ENCODE measurements at places on chromosomes 16 and 17. TPM values are rescaled to one million over a fixed set of nuclear protein-coding genes. Genes with fewer than 3 reads are reported as not detected.

DNA sequence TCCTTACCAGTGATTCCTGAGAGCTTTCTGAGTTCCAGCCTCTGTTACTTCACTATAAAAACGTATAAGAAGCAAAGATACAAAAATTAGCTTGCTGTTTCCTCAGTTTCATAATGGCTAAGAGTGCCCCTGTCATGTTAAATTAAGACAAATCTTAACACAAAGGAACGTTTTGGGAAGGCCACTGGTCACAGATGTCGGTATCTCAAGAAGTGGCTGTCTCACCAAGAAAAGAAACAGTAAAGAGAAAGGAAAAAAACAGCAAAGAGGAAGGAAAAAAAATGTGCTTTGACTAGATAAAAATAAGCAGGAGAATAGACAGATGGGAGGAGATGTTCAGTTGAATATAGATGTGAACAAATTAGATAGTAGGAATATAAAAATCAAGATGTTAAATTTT lies 94.8 kb upstream of the AKTIP start:
- H3K27me3 ChIP-seq, result no peaks in the 10 kb centered on the region
- H3K4me1 ChIP-seq, result peaks cover 7% of the 10 kb centered on the region
- no peak overlapping the region for H3K27ac ChIP-seq
- DNase-seq, result no peak

DNA sequence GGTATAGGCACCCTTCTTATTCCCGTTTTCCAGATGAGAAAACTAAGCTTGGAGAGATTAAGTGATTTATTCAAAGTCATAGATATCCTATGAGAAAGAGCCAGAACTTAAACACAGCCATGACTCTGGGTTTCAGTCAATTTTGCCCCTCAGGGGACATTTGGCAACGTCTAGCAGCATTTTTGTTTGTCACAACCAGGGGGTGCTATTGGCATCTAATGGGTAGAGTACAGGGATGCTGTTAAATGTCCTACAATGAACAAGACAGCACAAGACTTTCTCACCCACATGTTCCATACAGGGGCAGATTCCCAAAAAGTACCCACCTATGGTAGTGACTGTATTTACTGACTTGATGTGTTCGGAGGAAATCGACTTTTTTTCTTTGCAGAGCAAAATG lies 4.8 kb upstream of the SHISA9 start:
- H3K4me1 ChIP-seq, result no peaks in the 10 kb centered on the region
- no peak for DNase-seq
- no peaks in the 10 kb centered on the region for H3K36me3 ChIP-seq
- no peaks in the 10 kb centered on the region for H3K27me3 ChIP-seq

- no peak for DNase-seq
- no peak overlapping the region for H3K4me3 ChIP-seq
- H3K36me3 ChIP-seq, result no peaks in the 10 kb centered on the region
- no peak overlapping the region for H3K27ac ChIP-seq
- no peaks in the 10 kb centered on the region for H3K27me3 ChIP-seq
These were observed 57.2 kb upstream of the ZC3H18 start for GRCh38 chr16:88512728-88513696.

DNA sequence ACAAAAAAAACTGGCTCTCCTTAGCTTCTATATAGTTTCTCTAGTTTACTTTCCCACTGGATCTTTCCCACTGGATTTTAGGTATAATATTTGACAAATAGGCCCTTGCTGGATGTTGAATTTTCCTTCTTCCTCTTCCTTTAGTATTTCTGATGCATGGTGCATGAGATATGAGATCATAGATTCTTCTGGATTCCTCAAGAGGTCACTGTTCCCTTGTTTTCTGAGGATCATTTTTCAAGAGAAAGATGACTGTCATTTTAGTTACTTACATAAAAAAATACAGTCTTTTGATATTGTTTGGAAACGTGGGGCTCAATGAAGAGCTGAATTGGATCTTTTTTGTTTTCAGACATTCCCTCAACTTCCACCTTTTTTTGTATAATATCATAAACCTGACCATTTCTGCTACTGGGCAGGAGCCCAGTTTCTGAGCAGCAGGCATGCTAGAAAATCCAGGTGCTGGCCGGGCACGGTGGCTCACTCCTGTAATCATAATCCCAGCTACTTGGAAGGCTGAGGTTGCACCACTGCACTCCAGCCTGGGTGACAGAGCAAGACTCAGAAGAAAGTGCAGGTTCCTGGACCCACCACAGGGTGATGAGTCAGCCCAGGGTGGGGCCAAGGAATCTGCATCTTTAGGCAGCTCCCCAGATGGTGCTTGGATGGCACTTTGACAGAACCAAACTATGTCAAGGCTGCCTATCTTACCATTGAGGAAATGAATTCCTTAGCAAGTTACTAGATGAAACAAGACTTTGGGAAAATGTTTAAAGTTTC lies 70.3 kb downstream of the SDR42E1 start:
- no peak for DNase-seq
- no peak overlapping the region for H3K4me3 ChIP-seq
- no peaks in the 10 kb centered on the region for H3K4me1 ChIP-seq
- no peak overlapping the region for H3K27ac ChIP-seq
- H3K36me3 ChIP-seq, result no peaks in the 10 kb centered on the region

Gene NHLRC4
- total RNA-seq, result 1.3 TPM

Gene SAP30BP
- total RNA-seq, result 56.5 TPM

Gene HOXB4
- total RNA-seq, result 6.9 TPM

DNA sequence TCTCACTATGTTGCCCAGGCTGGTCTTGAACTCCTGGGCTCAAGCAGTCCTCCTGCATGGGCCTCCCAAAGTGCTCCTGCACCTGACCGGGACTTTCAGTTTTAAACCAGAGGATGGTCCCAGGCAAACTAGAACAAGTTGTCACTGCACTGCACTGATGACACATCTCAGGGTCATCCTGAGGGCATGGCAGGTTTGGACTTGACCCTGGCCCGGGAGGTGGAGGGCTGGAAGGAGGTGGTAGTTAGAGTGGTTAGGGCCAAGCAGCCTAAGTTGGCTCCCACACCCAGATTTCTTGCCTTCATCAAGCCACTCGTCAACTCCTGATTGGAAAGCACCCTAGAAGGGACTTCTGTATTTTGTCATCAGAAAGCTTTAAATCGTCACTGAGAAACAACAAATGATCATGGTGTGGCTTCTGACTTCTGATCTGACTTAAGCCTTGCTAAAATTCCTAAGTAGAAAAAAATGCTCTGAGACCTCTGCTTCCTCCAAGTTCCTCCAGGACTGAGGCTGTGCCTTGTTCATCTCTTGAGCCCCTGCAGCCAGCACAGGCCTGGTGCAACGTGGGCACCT lies 43.5 kb downstream of the EMP2 start:
- H3K36me3 ChIP-seq, result no peaks in the 10 kb centered on the region
- no peak overlapping the region for H3K27ac ChIP-seq
- no peak for DNase-seq
- H3K4me1 ChIP-seq, result no peaks in the 10 kb centered on the region

Gene ZFP1
- total RNA-seq, result 15.4 TPM

DNA sequence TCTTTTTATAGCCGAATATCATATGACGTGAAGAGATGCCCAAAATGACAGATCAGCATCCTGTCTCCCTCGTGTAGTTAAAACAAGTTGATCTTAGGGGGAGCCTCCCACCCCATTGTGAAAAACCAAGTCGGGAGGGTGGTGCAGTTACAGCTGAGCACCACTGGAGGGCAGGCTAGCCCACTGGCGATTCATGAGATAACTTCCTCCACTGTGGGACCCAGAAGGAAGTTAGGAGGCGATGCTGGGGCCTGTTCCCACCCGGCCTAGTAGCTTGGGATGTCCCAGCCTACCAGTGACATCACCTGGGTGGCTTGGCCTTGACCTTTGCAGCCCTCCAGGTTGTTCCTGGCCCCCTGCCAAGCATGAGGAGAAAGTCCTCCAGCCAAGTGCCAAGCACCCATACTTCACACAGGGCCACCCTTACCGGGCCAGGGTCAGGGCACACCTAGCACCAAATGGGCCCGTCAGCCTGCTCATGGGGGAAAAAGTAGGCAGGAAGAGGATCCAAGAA lies 8.1 kb upstream of the CPNE2 start:
- H3K4me1 ChIP-seq, result no peaks in the 10 kb centered on the region
- H3K36me3 ChIP-seq, result no peaks in the 10 kb centered on the region
- no peak overlapping the region for H3K4me3 ChIP-seq
- H3K27me3 ChIP-seq, result no peaks in the 10 kb centered on the region
- peak; percentile 62 for DNase-seq

DNA sequence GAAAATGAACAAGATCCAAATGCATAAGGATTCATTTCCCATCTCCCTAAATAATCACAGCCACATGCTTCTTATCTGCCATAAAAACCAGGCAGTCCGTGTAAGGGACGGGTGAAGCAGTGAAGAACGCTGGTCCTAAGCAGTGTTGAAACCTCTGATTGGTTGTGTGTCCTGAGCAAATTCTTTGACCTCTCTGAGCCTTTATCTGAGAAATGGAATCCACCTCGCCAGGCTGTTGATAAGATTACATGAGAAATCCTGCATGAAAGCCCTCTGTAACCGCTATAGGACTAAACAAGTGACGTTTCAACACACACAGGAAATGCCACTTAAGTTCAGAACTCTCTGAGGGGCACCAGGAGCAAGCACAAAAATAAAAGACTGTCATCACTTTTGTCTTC lies 26.8 kb downstream of the GAS7 start:
- no peak for DNase-seq
- peak overlapping the region; percentile 72 for H3K27ac ChIP-seq
- no peak overlapping the region for H3K4me3 ChIP-seq
- no peaks in the 10 kb centered on the region for H3K27me3 ChIP-seq

GRCh38 chr17:8803531-8804420 lies 4.6 kb upstream of the MFSD6L start:
- H3K4me1 ChIP-seq, result no peaks in the 10 kb centered on the region
- H3K27me3 ChIP-seq, result no peaks in the 10 kb centered on the region
- H3K36me3 ChIP-seq, result no peaks in the 10 kb centered on the region

DNA sequence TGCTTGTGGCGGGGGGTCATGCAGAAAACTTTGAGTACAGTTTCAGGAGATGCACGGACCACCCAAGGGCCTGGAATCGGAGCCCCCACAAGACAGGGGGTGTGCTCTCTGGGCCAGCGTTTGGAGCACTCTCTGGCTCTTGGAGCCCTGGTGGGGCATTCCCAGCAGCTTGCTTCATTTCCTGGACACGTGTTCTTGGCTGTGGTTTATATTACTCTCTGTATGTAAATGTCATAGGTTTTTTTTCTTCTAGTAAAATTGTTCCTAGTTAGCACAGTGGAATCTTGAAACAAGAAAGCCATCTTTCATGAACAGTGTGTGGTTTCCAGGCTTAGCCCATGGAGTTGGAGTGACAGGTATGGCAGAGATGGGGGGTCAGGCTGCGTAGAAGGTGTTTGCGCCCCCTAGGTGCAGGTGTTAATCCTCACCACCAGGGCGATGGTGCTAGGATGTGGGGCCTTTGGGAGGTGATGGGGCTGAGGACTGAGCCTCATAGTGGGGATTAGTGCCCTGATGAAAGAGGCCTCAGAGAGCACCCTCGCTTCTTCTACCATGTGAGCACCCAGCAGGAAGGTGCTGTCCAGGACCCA lies 79.8 kb downstream of the JPH3 start:
- no peaks in the 10 kb centered on the region for H3K27me3 ChIP-seq
- H3K4me1 ChIP-seq, result no peaks in the 10 kb centered on the region
- no peak overlapping the region for H3K27ac ChIP-seq
- DNase-seq, result no peak
- H3K36me3 ChIP-seq, result no peaks in the 10 kb centered on the region

Gene MSLN
- 30.8 TPM for total RNA-seq

GRCh38 chr16:57470711-57471110 lies 8.2 kb downstream of the POLR2C start:
- H3K4me3 ChIP-seq, result no peak overlapping the region
- peak overlapping the region; percentile 47 for H3K27ac ChIP-seq
- H3K4me1 ChIP-seq, result no peaks in the 10 kb centered on the region
- DNase-seq, result peak; percentile 73
- H3K27me3 ChIP-seq, result no peaks in the 10 kb centered on the region
- no peaks in the 10 kb centered on the region for H3K36me3 ChIP-seq

Gene KIF1C
- total RNA-seq, result 140 TPM

Gene SAMD14
- total RNA-seq, result not detected

GRCh38 chr16:49749816-49750215 lies 106.1 kb downstream of the ZNF423 start:
- no peaks in the 10 kb centered on the region for H3K36me3 ChIP-seq
- H3K4me1 ChIP-seq, result no peaks in the 10 kb centered on the region
- no peak for DNase-seq
- H3K4me3 ChIP-seq, result no peak overlapping the region
- H3K27ac ChIP-seq, result no peak overlapping the region

Gene P2RX1
- total RNA-seq, result 17.3 TPM

DNA sequence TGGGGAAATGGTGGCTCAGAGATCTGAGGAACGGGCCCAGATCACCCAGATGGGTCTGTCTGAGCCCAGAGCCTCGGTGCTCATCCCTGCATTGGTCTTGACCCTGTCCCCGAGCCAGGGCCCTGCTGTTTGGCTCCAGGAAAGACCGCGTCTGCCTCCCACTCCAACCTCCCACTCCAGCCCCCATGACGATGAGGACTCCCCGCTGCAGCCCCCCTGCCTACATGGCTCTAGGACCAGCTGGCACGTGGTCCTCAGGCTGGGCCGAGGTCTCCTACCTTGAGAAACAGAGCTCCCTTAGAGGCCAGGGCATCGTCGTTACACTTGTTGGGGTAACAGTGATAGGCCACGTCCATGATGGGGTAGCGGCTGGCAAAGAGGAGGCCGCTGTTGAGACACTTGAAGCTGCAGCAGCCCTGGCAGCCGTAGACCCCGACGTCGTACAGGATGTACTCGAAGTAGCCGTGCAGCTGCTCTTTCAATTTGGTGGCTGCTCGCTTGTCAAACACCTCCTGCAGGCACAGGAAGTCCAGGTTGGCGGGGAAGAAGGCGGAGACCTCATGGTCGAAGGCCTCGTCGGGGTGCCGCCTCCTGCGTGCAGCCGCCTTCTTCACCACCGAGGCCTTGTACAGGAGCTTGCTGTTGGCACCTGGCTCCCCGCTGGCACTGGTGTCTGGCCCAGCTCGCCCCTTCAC lies 59.9 kb downstream of the PRMT7 start:
- no peak for DNase-seq
- H3K27me3 ChIP-seq, result peaks cover 6% of the 10 kb centered on the region
- H3K36me3 ChIP-seq, result no peaks in the 10 kb centered on the region
- H3K4me1 ChIP-seq, result no peaks in the 10 kb centered on the region
- no peak overlapping the region for H3K4me3 ChIP-seq

GRCh38 chr17:33085256-33085655 lies 93.6 kb downstream of the SPACA3 start:
- no peak overlapping the region for H3K4me3 ChIP-seq
- H3K4me1 ChIP-seq, result no peaks in the 10 kb centered on the region
- H3K27me3 ChIP-seq, result no peaks in the 10 kb centered on the region
- no peak for DNase-seq
- H3K27ac ChIP-seq, result no peak overlapping the region

All from uterus (tissue), 4 donors.